Midbrain (tissue), 1 donor: ENCODE measurements at places on chromosomes 13 and 19.

DNA sequence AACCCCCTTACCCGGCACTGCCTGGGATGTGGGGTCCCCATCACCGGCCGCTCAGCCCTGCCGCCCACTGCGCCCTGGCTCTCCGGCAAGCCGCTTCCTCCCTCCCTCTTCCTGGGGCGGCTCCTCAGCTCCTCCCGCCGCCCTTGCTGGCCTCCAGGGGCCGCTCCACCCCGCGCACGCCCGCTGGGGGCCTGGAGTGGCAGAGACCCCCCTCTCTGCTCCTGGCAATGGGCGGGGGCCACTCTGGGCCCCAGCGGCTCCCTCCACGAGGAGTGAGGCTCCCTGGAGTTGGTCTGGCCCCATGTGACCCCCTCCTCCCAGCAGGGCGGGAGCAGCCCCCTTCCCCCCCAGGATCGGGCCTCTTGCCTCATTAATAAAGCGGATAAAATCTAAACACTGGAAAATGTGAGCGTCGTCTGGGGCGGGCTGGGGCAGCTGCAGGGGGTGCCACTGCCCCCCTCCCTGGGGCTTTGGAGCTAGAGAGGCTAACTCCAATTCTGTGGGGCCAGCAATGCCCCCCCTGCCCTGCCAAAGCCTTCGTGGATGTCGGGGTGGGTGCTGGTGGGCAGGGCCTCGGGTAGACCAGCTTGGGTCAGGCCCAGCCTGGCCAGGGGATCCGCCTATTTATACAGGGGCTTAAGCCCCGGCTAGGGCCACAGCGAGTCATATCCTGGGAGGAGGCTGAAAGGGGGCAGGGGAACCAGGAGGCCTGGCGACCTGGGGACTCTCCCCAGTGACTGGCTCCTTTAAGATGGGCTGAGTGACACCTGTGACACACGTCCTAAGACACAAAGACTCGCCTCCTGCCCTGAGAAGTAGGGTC lies at the start of gene PTGER1:
Gene PTGER1, minus strand, starts transcription at position 104 of the 823 bp plus-strand sequence. CDS start 1,034 bp downstream, outside the sequence.
- DNase-seq, result no peak

DNA sequence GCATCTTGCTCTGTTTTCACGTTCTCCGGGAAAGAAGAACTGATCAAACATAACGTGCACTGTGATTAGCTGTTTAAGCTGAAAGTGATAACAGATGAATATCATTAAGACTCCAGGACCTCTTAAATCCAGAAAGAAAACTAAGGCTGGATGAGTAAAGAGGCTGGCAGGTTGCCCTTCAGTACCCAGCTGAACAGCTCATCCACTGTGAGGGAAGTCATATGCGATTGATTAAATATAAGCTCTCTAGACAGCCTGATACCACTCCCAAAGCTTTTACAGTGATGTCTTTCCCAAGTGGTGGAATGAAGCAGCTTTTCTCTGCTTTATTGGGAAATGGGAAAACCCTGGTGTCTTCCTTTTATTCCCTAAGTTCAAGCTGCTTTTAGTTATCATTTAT lies 116.9 kb downstream of the EFNB2 start:
- DNase-seq, result no peak

DNA sequence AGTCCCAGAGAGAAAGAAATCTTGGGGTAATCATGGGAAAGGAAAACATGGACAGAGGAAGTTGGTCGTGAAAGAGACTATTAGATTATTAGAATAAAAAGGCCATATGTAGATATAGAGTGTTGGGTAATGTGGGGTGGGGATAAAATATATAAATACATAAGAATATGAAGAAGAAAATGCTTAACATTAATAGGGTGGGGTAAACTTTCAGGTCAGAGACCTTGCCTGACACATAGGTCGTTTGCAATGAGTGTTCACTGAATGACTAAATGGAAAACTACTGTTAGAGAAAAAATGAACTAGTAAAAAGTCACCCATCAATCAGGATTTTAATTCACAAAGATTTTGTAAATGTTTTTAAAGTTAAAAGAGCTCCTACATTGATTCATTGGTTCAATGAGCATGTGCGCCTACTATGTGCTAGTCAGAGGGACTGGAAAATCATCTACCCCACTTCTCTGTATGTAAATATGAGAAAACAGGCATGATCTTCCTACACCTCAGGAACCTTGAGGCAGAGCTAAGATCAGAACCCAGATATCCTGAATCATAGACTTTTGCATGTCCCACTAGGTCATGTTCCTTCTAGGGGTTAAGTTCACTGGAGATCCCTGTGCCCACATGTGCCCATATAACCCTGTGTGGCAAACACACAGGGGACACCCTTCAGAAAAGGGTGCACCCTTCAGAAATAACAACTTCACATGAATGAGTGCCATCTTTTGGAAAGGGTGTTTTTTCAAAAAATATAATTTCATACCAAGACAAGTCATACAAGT lies 24.6 kb upstream of the KLF12 start:
- DNase-seq, result no peak

DNA sequence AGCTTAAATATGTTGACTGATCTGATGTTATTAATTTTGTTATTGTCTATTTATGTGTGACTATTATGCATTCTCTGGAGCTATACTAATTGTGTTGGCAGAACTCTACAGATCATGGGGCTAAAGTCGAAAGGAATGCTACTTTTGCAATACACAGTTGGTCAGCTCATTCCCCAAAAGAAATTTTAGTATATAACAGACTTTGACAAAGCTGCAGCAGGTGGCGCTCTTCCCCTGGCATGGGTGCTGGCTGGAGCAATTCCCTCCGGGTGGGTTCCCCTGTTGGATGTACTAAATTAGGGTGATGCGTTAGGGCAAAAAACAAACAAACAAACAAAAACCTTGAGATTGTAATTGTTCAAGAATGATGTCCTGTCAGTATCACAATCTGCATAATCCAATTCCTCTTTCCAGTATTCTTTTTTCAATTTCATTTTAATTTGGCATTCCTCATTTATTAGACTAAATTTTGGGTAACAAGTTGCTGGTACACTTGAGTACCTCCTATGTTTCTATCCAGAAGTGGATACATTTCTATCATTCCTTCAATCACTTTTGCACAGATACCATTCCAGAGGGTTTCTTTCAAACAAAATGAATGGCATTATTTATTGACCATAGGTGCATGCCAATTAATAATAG lies 322.8 kb upstream of the EDNRB start:
- DNase-seq, result peak; percentile 5

- no peak for DNase-seq
These were observed 72.9 kb upstream of the TEX29 start for GRCh38 chr13:111247552-111247951.
